ENCODE measurements at places on chromosomes 7 and 10. TPM values are rescaled to one million over a fixed set of nuclear protein-coding genes. Genes with fewer than 3 reads are reported as not detected.

- H3K4me1 ChIP-seq, result no peaks in the 10 kb centered on the region
- DNase-seq, result no peak
- no peak overlapping the region for H3K27ac ChIP-seq
- no peaks in the 10 kb centered on the region for H3K36me3 ChIP-seq
Observed at GRCh38 chr10:37269554-37270256, 144.3 kb downstream of the ANKRD30A start.

- no peaks in the 10 kb centered on the region for H3K4me1 ChIP-seq
- H3K4me3 ChIP-seq, result no peak overlapping the region
- peaks cover 4% of the 10 kb centered on the region for H3K27me3 ChIP-seq
- no peaks in the 10 kb centered on the region for H3K36me3 ChIP-seq
- DNase-seq, result no peak
- H3K27ac ChIP-seq, result no peak overlapping the region
Observed at GRCh38 chr7:159078193-159078910, 66.3 kb downstream of the VIPR2 start.

The SCIN gene
- total RNA-seq, result 0.25 TPM

DNA sequence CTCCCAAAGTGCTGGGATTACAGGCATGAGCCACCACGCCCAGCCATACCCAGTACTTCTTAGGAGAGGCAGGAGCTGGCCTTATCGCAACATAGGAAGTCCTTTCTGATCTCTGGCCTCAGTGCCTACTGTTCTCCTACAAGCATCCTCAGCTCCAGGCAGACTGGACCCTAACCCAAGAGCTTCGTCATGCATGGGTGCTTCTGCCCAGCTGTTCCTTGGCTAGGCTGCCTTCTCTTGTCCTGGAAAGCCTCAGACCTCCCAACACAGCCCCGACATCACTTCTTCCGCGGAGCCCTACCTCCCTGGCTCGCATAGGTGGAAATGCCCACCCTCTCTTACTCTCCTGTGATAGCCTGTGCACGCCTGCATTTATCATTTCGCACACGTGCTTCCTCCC is 15.8 kb downstream of the BCL7B start:
- no peak for DNase-seq
- no peaks in the 10 kb centered on the region for H3K4me1 ChIP-seq
- H3K27ac ChIP-seq, result no peak overlapping the region
- H3K4me3 ChIP-seq, result no peak overlapping the region

DNA sequence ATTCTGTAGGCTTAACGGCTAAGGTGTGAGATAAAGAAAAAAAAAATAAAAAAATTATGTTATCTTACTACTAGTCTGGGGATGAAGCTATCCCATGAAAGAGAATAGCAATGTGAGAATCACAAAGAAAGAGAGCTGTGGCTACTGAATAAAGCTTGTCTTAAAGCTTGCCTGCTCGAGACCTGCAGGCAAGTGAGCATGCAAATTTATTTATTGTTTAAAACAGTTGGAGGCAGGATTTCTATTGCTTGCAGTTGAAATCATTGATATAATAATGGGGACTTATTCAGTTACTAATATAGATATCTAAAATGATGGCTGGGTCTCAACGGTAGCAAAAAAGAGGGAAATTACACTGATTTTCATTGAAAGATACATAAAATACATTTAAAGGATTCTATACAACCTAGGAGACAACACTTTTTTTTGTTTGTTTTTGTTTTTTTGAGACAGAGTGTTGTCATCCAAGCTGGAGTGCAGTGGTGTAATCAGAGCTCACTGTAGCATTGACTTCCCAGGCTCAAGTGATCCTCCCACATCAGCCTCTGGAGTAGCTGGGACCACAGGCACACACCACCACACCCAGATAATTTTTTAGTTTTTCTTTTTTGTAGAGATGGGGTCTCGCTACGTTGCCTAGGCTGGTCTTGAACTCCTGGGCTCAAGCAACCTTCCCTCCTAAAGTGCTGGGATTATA is 144.5 kb upstream of the FEZF1 start:
- no peak overlapping the region for H3K27ac ChIP-seq
- no peaks in the 10 kb centered on the region for H3K36me3 ChIP-seq
- H3K4me1 ChIP-seq, result no peaks in the 10 kb centered on the region
- no peak for DNase-seq
- no peaks in the 10 kb centered on the region for H3K27me3 ChIP-seq

Measured in CD4-positive, alpha-beta memory T cell (primary cell).